ENCODE measurements at places on chromosomes 12 and 14.

DNA sequence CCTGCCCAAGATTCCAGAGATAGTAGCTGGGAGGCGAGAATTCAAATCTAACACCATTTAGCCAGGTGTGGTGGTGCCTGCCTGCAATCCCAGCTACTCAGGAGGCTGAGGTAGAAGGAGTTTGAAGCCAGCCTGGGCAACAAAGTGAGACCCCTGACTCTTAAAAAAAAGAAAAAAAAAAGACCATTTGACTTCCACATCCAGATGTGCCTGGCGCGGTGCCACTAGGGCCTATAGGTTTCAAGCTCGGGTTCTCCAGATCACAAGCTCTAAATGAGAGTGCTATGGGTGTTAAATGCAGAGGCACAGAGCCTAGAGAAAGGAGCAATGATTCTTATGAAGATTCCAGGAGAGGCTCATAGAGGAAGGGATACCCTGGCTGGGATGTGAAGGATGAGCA lies 22.5 kb downstream of the SYNE3 start:
- no peak for DNase-seq

DNA sequence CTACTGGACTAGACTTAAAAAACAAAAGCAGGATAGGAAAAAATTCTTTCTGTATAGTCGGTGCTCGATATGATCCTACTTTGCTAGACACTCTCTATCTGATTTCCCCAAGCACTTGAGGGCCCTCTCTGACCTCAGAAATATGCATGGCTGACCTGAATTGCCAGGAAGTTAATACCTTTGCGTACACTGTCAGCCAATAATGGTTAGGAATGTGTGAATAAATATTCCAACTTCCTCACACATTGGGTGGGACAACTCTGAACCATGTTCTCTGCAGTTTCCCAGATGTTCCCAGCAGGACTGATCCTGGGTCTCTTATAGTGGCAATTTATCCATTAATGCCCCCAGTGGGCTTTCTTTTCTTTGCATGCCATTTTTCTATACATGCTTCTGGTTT lies 20.5 kb upstream of the RPL10L start:
- no peak for DNase-seq

DNA sequence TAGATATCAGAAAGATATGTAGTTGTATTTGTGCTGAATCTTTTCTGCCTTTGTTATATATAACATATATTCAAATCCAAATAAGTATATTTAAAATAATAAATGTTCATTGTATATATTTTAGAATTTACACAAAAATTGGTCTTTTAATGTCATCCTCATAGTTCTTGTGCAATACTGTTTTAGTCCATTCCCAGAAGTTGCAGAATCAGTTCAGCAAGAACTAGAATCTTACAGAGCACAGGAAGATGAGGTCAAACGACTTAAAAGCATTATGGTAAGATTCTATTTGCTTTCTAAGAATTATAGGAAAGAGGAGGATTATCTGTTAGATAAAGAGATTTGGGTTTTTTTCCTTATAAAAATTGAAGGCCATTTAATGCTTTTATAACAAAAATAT lies 51.0 kb downstream of the SCFD1 start:
- no peak for DNase-seq

DNA sequence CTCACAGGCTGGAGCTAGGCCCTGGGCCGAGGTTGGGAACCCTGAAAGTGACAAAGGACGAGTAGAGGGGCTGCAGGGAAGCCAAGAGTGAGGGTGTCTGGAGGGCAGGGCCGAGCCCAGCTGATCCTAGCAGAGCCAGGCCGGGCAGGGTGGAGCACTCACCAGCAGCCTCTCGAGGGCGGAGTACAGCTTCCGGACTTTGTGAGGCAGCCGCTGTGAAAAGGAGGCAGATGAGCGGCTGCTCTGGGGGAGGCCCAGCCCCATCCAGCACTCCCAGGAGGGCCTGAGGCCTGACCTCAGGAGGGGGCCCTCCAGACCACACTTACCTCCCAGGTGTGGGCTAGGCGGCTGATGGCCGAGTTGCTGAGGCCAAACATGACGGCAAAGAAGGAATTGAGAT lies 14.7 kb upstream of the ENDOU start:
- no peak for DNase-seq

- no peak for DNase-seq
These were observed 34.8 kb upstream of the MAPKAPK5 start for GRCh38 chr12:111807232-111807631.

DNA sequence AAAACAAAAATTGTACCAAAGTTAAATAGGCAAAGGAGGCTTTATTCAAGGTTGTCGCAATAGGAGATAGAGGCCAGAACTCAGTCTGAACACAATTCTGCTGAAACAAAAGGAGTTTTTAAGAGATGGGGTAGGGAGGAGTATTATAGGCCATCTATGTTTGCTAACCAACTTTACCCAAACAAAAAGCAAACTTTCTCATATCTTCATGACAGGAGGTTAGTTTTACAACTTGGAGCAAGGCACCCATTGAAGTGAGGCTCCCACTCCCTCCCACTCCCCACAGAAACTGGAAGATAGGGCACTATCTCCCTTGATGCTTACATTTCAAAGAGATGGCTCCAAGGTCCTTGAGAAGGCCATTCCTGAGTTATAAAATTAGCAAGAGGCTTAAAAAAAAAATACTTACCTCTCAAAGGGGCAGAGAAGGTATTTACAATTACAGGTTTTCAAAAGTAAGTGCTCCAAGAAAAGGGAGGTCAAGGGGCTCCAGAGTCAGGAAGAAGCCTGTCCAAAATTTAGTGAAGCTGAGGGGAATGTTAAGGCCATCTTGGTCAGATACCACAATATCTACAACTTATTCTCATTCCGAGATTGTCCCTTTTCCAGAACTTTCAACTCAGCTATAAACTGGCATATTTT lies 84.4 kb upstream of the DHRS4 start:
- no peak for DNase-seq

DNA sequence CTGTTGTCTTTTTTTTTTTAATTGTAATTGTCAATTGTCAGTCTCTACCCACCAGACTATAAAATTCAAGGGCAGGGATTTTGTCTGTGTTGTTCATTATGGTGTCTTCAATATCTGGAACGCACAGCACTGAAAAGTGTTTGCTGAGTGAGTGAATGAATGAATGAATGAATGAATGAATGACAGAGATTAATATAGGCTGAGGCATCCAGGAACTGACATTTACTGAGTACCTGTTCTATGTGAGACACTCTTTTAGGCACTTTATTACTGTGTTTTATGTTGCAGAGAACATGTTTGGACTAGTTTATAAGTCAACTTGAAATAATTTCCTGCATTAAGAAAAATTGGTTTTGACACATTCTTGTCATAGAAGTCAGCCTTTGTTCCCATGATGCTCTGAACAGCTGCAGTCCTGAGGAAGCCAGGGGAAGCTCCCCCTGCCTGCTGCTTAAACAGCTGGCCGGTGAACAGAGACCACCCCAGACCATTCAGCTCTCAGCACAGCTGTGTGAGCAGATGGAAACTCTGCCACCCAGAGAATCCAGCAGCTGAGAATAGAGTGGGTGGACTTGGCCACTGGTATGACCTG lies 160.7 kb upstream of the CCND2 start:
- DNase-seq: no peak

All from stimulated activated CD8-positive, alpha-beta memory T cell treated with anti-CD3 and anti-CD28 coated beads, Interleukin-4, amount 100 ng/mL, for 4 hours (primary cell).